ENCODE measurements at places on chromosomes 11 and 22.
A peak's percentile ranks its signal among the peaks of the same experiment; 100 is the strongest.

DNA sequence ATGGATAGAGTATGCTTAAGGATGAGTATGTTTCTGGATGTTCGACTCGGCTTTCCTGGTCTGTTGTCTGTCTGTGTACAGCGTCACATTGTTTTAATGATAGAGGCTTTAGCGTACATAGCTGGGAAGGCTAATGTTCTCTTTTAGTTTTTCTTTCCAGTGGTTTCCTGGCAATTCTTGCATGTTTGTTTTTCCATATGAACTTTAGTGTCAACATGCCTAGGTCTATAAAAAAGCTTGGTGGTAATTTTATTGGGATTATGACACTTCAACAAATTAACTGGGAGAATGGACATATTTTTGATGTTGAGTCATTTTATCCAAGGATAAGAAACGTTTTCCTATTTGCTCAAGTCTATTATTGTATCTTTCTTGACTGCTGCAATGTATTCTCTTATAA lies 17.6 kb downstream of the F2 start:
- DNase-seq = no peak

DNA sequence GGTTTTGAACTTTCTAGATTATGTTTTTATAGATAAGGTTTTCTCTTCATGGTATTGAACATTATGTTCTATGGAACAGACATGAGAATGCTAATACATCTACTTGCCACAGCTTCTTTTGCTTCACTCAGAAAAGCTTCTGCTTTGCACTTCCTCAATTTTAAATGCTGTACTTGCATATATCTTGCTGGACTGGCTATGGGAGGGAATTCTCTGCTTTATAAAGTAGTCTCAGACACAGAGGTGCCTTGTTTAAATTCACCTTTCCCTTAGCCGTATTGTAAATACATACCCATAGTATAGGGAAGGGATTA lies 173.9 kb downstream of the DDX10 start:
- DNase-seq = no peak

GRCh38 chr11:8631395-8632118 lies 37.5 kb upstream of the STK33 start:
- no peak for DNase-seq

GRCh38 chr11:34755671-34756070 lies 134.8 kb downstream of the EHF start:
- DNase-seq = no peak

GRCh38 chr22:38735465-38736256 lies 20.1 kb downstream of the SUN2 start:
- no peak for DNase-seq

DNA sequence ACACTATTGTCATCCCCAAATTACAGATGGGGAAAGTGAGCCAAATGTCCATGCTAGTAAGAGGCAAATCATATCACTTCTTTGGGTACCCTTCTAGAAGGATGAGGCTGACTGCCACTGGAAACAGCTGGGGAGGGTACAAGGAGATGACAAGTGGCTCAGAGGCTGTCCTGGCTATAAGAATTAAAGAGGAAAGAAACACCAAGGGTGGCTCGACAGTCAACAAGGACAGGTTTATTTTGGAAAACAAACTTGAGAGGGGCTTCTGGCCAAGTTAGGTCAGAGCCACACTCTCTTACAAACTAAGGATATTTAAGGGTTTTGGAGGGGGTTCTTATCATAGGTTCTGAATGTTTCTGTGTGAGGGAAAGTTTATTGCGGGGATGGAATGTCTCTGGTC lies 2.1 kb upstream of the MIF start:
- no peak for DNase-seq

DNA sequence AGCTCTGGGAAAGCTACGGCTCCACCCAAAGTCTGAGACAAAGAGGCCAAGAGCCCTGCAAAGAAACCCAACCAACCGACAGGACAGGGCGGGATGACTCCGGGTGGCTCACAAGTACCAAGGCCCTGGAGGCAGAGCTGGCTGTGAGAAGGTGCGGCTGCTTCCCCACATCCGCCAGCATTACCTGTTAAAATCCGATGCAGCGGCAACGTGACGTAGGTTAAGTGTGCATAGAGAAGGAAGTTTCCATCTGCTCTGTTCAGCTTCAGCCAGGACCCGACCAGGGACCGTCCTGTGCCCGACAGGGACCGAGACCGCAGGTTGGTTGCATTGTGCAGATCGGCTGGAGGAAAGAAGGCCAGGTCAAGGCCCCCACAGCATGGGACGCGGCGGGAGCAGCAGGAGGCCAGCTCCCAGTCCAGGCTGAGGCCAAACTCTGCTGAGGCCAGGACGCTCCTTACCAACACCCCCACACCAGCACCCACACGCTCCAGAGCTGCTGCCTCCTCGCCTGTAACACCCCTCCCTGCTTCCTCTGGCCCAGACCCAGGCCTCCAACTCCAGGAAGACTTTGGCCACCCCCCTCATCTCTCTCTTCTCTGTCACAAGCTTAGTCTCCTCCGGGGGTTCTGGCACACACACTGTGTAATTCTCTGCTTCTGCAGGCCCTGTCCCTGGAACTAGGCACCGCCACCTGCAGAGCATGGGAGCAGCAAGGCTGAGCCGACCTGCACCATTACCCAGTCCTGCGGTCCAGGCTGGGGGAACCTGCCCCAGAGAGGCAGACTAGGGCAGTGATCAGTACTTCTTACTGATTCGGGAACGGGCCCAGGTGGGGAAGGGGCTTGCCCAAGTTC lies 34.1 kb downstream of the NUP50 start:
- no peak for DNase-seq

DNA sequence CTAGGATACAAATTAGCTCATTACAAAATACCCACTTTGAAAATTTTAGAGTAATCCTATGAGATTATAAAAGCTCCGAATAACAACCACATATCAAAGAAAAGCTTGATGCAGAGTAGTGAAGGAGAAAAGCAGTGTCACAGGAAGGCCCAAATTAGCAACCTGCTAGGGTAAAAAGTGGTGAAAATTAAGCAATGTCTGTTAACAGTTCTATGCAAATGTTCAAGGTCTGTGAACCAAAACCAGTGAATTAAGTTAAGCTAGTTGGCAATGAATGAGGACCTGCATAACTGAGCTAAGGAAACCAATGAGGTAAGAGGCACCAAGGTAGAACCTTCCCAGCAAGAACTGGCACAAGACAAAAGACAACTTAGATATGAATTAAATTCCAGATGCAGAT lies 29.6 kb downstream of the PRDM10 start:
- DNase-seq = no peak

GRCh38 chr22:29012101-29012433 lies 49.6 kb downstream of the C22orf31 start:
- DNase-seq = no peak

DNA sequence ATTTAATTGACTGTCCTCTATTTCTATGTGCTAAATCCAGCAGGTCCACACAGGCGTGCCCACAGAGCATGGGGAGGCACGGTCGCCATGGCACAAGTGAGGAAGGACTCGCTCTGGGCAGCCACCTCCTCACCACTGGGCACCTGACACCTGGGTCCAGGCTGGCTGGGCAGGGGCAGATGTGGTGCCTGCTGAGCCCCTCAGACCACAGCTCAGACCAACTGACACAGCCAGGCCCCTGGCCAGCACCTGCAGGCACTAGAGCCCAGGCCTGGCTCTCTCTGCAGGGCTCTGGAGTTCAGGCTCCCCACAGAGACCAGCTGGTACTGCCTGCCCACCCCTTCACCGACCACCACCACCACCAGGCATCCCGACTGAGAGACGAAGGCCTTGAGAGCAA lies 27.9 kb downstream of the LINC01488 start:
- DNase-seq = no peak

DNA sequence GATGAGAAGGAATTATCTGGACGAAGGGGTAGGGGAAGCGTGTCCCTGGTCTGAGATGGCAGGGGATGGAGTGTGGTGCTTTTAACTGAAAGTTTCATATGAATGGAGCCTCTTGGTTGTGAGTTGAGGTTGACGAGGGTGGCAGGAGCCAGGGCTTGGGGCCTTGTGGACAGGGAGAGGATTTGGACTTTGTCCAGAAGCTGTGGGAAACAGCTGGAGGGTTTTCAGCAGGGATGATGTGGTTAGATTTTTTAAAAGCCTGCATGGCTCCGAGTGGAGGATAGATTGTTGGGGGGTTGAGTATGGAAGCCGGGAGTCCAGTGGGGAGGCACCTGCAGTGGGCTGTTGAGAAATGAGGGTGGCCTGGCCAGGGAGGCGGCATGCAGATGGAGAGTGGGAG lies 24.8 kb downstream of the MYO7A start:
- DNase-seq = no peak

DNA sequence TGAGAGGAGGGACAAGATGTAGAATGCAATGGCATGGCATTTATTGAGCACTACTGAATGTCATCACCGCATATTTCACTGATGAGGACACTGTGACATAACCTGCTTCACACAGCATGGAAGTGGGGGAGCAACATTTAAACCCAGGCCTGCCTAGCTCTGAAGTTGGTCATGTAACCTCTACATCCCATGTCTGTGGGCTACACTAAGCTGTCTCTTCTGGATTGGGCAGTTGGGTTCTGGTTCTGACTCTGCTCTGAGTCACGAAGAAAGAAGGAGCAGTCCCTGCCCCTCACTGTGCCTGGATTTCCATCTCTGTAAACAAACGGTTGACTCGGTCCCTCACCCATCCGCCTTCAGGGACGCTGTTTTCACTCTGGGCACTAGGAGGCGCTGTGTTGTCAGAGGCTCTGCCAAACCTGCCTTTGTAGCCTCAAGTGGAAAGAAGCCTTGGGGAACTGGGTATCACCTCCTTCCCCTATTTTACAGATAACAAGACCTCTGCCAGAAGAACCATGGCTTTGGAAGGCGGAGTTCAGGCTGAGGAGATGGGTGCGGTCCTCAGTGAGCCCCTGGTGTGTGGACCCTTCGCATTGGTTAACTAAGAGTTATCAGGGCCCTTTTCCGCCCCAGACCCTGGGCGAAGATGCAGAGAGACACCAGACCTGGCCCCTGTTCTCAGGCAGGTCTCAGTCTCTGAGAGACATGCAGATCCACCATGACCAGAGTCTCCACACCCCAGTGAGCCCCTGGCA lies 12.7 kb upstream of the ARHGEF17 start:
- DNase-seq = peak; percentile 25

- no peak for DNase-seq
Observed at GRCh38 chr11:7585816-7586215, 72.0 kb downstream of the PPFIBP2 start.

DNA sequence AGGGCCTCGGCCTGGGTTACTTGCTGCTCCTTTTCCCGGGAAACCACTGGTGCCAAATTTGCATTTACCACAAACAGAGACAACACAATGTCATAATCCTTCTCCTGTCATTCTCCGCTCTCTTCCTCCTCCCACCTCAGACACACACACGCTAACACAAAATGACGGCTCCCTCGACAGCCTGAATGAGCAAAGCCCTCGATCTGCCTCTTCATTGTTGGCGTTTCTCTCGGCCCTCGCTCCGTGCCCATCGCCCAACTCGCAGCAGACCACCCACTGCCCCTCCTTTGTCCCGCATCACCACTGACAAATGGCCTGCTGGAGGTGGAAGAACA lies 12.5 kb upstream of the TCF20 start:
- DNase-seq = no peak

DNA sequence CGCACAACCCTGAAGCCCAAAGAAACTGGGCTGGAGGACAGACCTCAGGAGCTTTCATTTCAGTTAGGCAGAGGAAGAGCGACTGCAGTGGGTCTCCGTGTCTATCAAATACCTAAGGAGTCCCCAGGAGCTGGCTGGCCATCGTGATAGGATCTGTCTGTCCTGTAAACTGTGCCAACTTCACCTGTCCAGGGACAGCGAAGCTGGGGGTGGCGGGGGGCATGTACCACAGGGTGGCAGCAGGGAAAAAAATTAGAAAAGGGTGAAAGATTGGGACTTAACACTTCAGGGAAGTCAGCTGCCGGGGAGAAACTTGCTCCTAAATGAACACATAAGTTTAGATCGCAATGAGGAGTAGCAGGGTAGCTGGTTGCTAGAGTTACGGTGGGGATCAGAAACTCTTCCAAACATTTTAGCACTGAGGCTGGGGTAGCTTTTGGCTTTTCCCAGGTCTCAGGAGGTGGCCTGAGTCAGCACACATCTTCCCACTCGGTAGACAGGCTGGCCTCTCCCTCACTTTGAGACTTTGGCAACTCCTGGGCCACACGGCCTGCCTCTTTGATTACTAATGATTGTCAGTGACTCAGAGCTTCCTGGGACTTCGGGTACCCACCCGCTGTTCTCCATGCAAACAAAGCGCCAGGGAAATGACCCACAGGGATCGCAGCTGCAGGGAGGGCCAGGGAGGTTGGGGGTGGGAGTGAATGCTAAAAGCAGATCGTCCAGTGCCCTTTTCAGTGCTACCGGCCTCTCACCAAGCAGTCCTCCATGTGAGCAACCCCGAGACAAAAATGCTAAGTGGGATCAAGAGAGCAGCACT lies 2.9 kb upstream of the MTFP1 start:
- DNase-seq = peak; percentile 5

- no peak for DNase-seq
Observed at GRCh38 chr11:29125606-29126005, 891.2 kb downstream of the KCNA4 start.

DNA sequence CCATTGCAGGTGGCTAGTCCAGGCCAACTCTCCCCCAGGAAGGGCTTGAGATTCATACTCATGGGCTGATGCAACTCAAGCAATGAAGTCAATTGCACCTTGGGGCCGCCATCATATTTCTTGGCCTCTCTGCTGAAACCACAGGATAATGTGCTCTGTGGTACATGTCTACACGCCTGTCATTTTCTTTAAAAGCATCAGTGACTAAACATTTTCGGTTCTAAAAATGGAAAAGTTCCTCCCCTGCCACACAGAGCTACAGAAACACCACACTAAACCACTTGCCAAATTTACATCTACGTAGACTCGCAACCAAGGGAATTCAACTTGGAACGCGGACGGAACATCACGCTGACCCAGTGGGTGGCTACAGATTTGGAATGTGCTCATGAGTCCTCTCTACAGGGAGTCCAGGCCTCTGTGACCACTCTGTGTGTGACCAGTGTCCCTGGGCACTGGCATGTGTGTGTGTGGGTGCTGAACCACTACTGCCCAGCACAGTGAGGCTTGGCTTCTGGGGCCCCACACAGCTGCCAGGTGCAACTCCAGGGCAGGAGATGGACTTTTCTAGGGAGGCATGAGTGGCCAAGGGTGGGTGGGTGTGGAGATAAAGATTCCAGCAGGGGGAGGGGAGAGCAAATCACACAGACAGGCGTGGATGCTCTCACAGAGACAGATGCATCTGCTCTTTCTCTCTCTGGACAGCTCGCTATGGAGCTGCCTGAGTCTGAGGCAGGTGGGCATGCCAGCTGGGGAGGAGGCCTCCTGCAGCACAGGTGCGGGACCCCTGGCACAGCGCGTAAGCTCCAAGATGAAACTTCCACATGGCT lies 261.9 kb downstream of the CTTN start:
- no peak for DNase-seq
